ENCODE measurements at places on chromosomes 2 and 18. TPM values are rescaled to one million over a fixed set of nuclear protein-coding genes. Genes with fewer than 3 reads are reported as not detected.
A peak's percentile ranks its signal among the peaks of the same experiment; 100 is the strongest.

DNA sequence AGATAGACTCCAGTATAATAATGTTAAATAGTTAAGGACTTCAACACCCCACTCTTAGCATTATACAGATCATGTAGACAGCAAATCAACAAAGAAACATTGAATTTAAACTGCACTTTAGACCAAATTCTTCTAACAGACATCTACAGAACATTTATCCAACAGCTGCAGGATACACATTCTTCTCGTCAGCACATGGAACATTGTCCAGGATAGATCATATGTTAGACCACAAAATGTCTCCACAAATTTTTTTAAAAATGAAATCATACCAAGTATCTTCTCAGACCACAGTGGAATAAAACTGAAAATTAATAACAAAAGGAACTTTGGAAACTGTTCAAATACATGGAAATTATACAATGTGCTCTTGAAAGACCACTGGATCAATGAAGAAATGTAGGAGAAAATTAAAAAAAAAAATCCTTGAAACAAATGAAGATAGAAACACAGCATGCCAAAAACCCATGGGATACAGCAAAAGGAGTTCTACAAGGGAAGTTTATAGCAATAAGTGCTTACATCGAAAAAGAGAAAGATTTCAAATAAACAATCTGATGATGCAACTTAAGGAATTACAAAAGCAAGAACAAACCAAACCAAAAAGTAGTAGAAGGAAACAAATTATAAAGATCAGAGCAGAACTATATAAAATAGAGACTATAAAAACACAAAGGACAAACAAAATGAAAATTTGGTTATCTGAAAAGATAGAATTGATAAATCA lies 12.3 kb upstream of the SPP2 start:
- no peak for DNase-seq

GRCh38 chr2:213243189-213244044 lies 40.8 kb upstream of the SPAG16 start:
- no peak for DNase-seq

DNA sequence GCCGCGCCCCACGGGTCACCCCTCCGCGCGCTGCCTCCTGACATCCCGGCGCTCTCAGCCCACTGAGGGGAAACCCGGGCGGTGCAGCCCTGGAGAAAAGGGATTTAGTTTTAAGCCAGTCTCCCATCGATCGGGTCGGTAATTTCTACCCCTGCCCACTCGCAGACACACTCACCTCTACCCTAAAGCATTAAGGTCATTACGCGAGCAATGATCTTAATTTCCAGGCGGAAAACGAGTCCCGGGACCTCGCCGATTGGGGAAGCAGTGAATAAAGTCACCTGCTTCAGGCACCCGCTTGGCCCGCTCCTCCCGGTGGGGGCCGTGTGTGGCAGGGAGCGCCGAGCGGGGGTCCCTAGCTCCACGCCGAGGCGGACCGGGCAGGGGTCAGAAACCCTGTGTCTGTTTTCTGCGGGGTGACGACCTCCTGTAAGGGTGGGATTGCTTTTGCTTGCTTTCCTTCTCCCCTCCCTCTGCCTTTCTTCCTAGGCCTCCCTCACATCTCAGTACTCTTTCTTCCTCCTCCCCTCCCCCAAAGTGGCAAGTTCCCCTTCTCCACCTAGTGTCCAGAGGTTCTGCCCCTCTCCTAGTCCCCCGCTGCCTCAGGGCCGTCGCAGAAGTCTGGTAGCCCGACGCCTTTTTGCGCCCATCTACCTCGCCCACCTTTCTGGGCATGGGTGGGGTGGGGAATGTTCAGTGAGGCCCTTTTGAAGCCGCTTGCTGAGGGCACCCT lies 142.6 kb downstream of the MEIS1 start:
- peak; percentile 61 for DNase-seq

DNA sequence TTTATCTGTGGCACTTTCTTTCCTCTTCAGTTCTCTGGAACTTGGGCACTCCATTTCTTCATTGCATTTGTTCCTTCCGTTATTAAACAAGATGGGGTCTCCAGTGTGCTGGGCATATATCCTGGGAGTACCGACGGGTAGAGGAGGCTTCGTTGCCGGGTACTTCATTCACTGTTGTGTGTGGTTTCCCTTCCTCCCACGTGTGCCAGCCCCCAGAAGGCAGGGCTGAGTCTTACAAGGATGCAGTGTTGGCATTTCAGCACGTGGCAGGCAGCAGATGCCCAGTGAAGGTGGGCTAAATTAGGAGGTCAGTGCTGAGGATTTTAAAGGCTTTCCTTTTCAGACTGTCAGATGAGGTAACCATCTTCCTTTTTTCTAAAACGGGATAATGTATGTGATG lies 58.6 kb downstream of the MGAT5 start:
- DNase-seq, result no peak

- no peak for DNase-seq
These were observed 345.7 kb downstream of the MTX2 start for GRCh38 chr2:176614930-176615329.

- no peak for DNase-seq
These were observed 262.7 kb upstream of the THSD7B start for GRCh38 chr2:136502660-136503059.

- no peak for DNase-seq
These were observed 69.5 kb upstream of the PSME4 start for GRCh38 chr2:54040250-54040649.

DNA sequence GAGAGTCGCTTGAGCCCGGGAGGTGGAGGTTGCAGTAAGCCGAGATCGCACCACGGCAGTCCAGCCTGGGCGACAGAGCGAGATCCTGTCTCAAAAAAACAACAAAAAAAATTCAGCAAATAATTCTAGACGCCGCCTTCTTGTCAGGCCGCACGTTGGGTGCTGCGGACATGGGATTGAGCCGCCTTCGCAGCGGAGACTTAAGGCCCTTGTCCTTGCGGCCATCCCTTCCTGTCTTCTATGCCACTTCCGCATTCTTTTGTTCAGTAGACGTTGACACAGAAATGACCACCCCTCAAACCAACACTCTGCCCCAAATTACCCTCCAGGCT lies 15.8 kb downstream of the PTPN18 start:
- DNase-seq, result no peak

DNA sequence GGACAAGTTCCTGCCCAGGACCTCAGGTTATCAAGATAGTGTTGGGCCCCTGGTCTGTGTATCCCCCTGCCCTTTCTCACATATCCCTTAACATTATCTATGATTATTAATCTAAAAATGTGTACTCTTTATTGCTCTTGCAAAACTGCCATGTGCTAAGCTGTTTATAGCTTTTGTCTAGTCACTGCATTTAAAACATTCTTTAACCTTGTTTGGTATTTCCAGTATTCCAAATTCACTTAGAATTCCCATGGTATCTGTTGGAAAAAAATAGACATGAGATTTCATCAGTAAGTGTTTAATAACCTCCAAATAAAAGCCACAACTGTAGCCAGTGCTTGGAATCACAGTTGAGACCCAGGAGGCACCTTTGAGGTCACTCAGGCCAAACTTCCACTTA lies 16.2 kb upstream of the GLS start:
- DNase-seq, result no peak

- DNase-seq, result no peak
These were observed 21.9 kb downstream of the CASP10 start for GRCh38 chr2:201204655-201205514.

DNA sequence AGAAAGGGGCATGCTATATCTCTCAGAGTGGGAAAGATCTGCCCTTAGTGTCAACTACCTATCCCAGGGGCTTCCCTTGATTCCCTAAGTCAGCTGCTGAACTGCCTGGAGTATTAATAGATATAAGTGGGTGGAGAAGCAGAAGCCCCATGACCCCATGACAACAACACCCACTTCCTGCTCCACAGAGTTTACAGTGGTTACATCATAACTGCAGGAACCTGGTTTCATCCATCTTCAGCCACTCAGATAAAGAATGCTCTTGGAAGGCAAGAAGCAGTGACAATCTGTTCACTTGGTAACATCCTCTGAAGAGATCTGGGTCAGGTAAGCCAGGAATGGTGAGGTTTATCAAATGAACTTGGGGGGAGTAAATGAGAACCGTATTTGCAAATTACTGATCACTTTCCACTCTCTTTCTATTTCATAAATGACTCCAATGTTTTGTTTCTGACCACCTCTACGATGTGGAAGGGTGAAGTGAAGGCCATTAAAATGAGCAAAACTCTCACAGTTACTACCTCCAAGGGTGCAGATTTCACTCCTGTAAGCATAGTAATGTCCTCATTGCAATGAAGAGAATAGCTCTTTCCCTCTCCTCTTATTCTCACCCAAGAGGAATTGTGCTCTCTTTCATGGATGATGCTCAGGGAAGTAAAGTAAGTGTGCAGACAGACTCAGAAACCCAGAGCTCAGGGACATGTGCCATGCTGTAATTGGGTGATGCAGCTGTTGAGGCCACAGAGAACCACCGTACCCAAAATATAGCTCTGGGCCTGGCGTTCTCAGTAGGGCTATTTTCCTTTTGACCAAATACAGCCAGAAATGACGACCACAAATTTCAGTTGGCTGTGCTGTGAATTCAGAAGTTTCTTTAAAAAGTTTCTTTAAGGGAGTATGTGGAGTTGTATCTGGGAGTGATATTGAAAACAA lies 192.8 kb upstream of the APCDD1 start:
- no peak for DNase-seq

The GALR1 gene
- 0.12 TPM for total RNA-seq

The IL36G gene
- not detected for total RNA-seq

The PID1 gene
- total RNA-seq, result 32.1 TPM

The NR4A2 gene
- total RNA-seq, result 45.6 TPM

The BCL11A gene
- total RNA-seq, result 5.7 TPM

The PMAIP1 gene
- total RNA-seq, result 0.72 TPM

The SEPTIN2 gene
- total RNA-seq, result 185 TPM
